ENCODE measurements at places on chromosomes 2 and 18.

DNA sequence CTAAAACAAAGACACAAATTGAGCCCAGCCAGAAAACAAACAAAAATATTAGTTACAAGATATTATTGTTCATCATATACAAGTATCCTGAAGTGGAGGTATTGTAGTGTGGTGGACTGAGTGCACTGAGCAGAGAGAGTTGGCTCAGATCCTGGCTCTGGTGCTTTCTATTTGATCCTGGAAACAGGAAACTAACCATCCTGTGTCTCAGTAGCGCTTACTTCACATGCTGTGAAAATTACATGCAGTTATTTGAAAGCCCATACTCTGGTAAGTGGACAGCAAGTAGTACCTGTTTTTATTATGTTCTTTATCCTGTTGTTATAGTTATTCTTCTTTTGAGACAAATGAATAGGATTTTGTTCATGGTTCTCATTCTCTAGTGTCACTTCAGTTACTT, 84.3 kb upstream of the CRIM1 start:
- DNase-seq = no peak

DNA sequence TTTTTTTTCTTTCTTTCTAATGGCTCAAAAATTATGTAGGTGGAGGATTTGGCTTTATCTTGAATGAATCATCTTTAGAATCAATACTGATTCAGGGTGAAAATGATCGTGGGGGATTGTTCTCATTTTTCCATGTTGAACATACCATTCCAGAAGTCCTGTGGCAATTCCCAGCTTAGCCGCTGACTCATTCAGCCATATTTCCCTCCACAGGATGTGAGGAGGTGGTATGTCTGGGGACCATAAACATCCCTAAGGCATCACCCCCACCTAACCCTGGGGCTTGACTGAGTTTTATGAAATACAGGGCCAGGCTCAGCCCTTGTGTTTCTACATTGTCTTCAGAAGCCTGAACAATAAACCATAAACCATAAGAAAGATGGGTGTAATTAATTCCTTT, 92.7 kb upstream of the FN1 start:
- peak; percentile 81 for DNase-seq

GRCh38 chr2:230885463-230886130, 20.9 kb downstream of the ITM2C start:
- no peak for DNase-seq

DNA sequence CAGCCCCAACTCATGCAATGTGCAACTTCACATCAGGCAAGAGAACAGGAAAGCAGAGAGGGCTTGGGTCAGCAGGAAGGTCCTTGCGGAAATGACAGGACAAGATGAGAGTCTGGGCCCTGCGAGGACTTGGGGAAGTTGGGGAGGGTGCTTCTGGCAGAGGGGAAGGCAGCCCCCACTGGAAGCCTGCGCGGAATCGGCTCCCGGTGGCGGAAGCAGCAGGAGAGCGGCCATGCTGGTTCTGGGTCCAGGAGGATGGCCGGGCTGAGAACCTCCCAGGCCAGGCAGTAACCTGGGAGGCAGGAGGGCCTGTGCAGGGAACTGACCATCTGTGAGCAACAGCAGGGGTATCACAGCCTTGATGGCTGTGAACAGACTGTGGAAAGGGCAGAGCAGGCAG, 112.9 kb downstream of the MBP start:
- no peak for DNase-seq

- no peak for DNase-seq
Measured at GRCh38 chr2:73451263-73451972, 65.8 kb downstream of the ALMS1 start.
